ENCODE measurements at places on chromosomes 7 and 10. TPM values are rescaled to one million over a fixed set of nuclear protein-coding genes. Genes with fewer than 3 reads are reported as not detected.

DNA sequence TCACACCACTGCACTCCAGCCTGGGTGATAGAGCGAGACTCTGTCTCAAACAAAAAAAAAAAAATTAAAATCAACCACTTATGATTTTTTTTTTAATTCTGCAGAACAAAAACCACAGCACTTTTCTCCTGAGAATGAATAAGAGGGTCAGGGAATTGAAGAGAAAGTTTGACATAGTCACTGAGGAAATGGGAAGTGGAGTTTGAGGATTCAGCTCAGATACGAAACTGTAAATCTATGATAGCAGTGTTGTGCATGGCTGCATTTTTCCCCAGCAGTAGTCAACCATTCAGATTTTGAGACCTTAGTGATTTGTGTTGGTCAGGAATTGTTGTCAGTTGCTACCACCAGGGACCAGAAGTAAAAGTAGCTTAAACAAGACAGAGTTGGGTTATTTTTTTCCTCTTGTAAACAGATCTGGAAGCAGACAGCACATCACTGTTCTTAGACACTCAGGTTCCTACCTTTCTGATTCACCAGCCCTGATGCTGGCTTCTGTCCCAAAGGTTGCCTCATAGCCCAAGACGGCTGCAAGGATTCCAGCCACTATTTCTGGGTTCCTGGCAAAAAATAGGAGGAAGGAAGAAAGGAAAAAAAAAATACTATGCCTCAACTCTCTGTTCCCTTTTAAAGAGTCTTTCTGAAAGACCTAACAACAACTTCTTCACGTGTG is 20.1 kb downstream of the PILRA start:
- no peak overlapping the region for H3K4me3 ChIP-seq
- no peaks in the 10 kb centered on the region for H3K27me3 ChIP-seq
- no peak overlapping the region for H3K27ac ChIP-seq
- DNase-seq: no peak
- no peaks in the 10 kb centered on the region for H3K4me1 ChIP-seq

The WASHC2A gene
- total RNA-seq: 18.2 TPM

DNA sequence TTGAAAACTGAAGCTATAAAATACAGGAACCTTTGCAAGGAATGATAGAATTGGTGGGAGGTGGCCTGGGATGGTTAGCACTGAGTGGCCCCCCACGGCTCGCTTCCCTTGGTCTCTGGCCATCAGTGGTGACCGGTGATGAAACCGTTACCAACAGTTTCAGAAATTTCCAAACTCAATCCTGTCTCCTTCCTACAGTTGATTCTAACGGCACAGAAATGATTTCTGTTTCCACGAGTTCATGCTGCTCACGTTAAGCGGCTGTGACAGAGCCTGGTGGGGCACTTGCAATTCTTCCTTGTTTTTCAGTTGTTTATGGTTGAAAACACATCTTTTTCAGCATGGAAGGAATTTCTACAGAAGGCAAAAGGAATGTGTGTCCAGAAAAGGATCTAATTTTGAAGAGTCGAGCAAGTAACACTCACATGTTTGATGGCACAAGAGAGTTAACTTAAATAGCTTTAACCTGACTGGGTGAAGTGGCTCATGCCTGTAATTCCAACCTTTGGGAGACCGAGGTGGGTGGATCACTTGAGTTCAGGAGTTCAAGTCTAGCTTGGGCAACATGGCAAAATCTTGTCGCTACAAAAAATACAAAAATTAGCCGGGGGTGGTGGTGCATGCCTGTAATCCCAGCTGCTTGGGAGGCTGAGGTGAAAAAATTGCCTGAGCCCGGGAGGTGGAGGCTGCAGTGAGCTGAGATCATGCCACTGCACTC is 100.1 kb downstream of the DNAJB6 start:
- no peaks in the 10 kb centered on the region for H3K27me3 ChIP-seq
- H3K27ac ChIP-seq: no peak overlapping the region
- no peaks in the 10 kb centered on the region for H3K4me1 ChIP-seq
- H3K36me3 ChIP-seq: no peaks in the 10 kb centered on the region
- DNase-seq: no peak

DNA sequence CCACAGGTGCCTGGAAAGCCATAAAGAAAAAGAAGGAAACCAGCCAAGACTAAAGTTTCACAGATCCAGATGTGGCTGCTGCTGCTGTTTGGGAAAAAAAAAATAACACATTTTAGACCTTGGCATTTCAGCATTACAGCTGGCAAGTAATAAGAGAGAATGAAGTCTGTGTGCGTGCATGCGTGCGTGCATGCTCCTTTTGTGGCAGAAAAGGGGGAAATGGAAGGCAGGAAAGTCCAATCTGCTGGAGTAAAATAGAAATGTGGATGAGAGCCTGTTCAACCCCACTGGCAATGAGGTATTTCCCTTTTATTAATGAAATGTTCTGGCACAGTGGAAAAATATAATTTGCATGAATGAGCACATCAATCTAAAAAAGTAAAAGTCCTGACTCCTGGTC is 137.0 kb upstream of the SEMA3A start:
- H3K27me3 ChIP-seq: no peaks in the 10 kb centered on the region
- no peak overlapping the region for H3K27ac ChIP-seq
- H3K4me3 ChIP-seq: no peak overlapping the region

Data from uterus (tissue), 4 donors.